Stimulated activated naive B cell treated with anti-CD40 and anti-IgM and Interleukin-4, amounts not matched to agents 10 μg/mL and 1 μg/mL and 100 μg/mL, for 72 hours (primary cell): ENCODE measurements at places on chromosomes 1 and 21.

- no peak overlapping the region for H3K27ac ChIP-seq
- H3K36me3 ChIP-seq = no peaks in the 10 kb centered on the region
- peaks cover 8% of the 10 kb centered on the region for H3K27me3 ChIP-seq
- no peak for DNase-seq
- H3K4me1 ChIP-seq = peaks cover 18% of the 10 kb centered on the region
- H3K4me3 ChIP-seq = peak overlapping the region; percentile 77
These were observed 349 bp downstream of the ADGRB2 start for GRCh38 chr1:31763671-31764311.

- DNase-seq = no peak
- H3K4me1 ChIP-seq = peaks cover 22% of the 10 kb centered on the region
- H3K27ac ChIP-seq = no peak overlapping the region
These were observed 13.2 kb downstream of the MDM4 start for GRCh38 chr1:204529371-204529895.

DNA sequence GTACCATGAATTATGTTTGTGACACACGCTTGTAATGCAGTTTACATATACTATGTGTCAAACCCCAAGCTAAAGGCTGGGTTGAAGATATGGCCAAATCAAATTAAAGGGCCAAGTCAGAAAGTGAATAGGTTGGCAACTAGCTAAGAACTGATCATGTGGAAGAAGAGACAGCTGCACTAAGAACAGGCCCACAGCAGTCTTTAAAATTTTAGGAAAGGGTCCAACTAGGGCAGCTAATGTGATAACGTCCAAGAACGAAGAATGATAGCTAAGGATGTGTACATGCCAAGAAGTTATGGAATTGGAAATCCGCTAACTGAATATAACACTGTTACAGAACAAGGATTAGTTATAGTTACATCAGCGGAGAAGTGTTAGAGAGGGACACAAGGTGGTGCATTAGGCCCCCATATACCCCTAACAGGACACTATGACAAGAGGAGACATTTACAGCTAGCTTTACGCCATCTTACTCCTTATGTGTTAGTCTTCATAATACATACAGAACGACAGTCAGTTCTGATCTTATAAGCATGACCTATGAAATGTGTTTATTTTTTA lies 6.5 kb upstream of the RNF2 start:
- no peaks in the 10 kb centered on the region for H3K36me3 ChIP-seq
- no peak overlapping the region for H3K4me3 ChIP-seq
- no peak for DNase-seq
- no peaks in the 10 kb centered on the region for H3K4me1 ChIP-seq

GRCh38 chr1:33433509-33434362 lies 2.8 kb upstream of the PHC2 start:
- H3K4me3 ChIP-seq = no peak overlapping the region
- H3K36me3 ChIP-seq = no peaks in the 10 kb centered on the region
- no peaks in the 10 kb centered on the region for H3K4me1 ChIP-seq
- no peak for DNase-seq

GRCh38 chr1:198637157-198637556 lies 1.7 kb upstream of the PTPRC start:
- H3K27me3 ChIP-seq = no peaks in the 10 kb centered on the region
- peak overlapping the region; percentile 66 for H3K4me3 ChIP-seq
- peaks cover 50% of the 10 kb centered on the region for H3K4me1 ChIP-seq
- H3K27ac ChIP-seq = peak overlapping the region; percentile 90

- no peaks in the 10 kb centered on the region for H3K27me3 ChIP-seq
- no peak for DNase-seq
- H3K4me1 ChIP-seq = no peaks in the 10 kb centered on the region
- H3K4me3 ChIP-seq = no peak overlapping the region
These were observed 507.2 kb upstream of the PBX1 start for GRCh38 chr1:164051782-164052181.

DNA sequence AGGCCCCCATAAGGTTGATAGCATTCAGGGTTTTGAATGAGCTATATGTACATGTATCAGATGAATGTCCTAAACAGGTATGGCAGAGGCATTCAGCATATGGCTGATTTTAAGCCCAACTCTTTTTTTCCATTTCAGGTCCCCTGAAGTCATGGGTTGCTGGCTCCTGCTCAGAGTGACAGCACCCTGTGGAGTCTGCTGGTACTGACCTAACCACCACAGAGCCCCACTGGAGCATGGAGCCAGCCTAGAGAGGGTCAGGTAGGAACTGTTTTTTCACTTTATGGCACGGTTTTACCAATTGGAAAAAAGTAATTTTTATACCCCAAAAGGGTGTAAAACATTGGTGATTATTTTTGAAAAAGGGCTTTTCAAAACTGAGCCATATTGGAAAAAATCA lies 82.5 kb upstream of the MPC2 start:
- no peaks in the 10 kb centered on the region for H3K4me1 ChIP-seq
- no peak for DNase-seq
- no peak overlapping the region for H3K4me3 ChIP-seq

- no peak overlapping the region for H3K27ac ChIP-seq
- no peaks in the 10 kb centered on the region for H3K27me3 ChIP-seq
- no peak for DNase-seq
- peaks cover 17% of the 10 kb centered on the region for H3K36me3 ChIP-seq
- no peaks in the 10 kb centered on the region for H3K4me1 ChIP-seq
These were observed 6.0 kb upstream of the CD2 start for GRCh38 chr1:116748272-116748671.

DNA sequence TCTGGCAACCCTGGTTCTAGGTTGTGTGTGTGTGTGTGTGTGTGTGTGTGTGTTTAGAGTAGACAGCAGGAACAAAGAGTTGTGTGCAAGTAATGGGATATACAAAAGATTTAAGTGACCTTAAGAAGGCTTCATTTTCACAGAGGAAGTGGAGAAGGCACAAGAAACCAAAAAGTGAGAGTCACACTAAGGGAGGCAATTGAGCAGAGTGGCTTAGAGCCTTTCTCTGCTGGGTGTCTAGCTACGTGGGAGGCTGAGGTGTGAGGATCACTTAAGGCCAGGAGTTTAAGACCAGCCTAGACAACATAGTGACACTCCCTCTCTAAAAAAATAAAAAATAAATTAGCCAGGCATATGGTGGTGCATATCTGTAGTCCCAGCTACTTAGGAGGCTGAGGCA lies 44.4 kb upstream of the HAO2 start:
- peak overlapping the region; percentile 17 for H3K4me3 ChIP-seq
- no peak overlapping the region for H3K27ac ChIP-seq
- no peak for DNase-seq
- H3K4me1 ChIP-seq = peaks cover 36% of the 10 kb centered on the region
- H3K36me3 ChIP-seq = peaks cover 2% of the 10 kb centered on the region
- H3K27me3 ChIP-seq = peaks cover 19% of the 10 kb centered on the region

GRCh38 chr1:110645821-110646735 lies 28.7 kb downstream of the KCNA3 start:
- no peaks in the 10 kb centered on the region for H3K27me3 ChIP-seq
- H3K36me3 ChIP-seq = no peaks in the 10 kb centered on the region
- no peak overlapping the region for H3K27ac ChIP-seq

GRCh38 chr1:150464422-150464826 lies 22.8 kb upstream of the TARS2 start:
- H3K27me3 ChIP-seq = no peaks in the 10 kb centered on the region
- peaks cover 17% of the 10 kb centered on the region for H3K36me3 ChIP-seq
- DNase-seq = peak; percentile 54
- peaks cover 4% of the 10 kb centered on the region for H3K4me1 ChIP-seq

DNA sequence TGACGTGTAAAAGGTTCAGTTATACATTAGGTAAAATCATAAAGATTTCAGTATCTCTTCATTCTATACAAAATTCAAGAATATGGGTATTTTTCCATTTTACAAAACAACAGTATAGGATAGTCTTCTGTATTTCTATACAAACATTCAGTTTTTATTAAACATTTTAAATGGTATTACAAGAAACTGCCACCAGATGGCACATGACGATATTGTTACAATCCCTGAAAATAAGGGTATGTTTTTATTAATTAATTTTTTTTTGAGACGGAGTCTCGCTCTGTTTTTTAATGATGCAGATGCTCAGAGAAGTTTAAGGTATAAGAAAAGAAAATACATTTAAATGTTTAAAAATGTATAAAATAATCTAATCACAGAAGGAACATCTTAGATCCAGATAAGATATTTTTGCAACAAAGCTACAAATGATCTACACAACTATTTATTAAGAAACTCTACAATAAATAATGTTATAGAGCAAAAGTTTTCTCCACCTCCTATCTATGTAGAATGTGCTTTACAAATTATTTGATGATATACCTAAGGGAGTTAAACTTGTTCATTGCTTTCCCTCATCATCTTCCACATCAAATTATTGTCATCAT lies 23.5 kb upstream of the RSBN1 start:
- peaks cover 16% of the 10 kb centered on the region for H3K36me3 ChIP-seq
- H3K4me1 ChIP-seq = no peaks in the 10 kb centered on the region
- H3K27ac ChIP-seq = no peak overlapping the region
- H3K27me3 ChIP-seq = no peaks in the 10 kb centered on the region

DNA sequence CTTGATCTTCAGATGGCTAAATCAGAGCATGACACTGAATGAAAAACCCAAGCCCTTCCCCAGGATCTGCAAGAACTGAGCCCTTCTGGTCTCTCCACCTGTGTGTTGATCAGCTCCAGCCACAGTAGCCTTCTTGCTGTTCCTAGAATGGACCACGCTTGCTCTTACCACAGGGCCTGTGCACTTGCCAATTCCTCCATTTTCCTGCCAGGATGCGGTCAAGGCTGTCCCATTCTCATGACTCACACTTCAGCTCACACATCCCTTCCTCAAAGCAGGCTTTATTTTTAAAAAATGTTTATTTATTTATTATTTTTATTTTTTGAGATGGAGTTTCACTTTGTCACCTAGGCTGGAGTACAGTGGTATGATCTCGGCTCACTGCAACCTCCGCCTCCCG lies 43.6 kb upstream of the GRHL3 start:
- peaks cover 6% of the 10 kb centered on the region for H3K36me3 ChIP-seq
- no peak overlapping the region for H3K27ac ChIP-seq
- no peak overlapping the region for H3K4me3 ChIP-seq
- peaks cover 55% of the 10 kb centered on the region for H3K27me3 ChIP-seq

- DNase-seq = no peak
- H3K4me3 ChIP-seq = no peak overlapping the region
- H3K27me3 ChIP-seq = no peaks in the 10 kb centered on the region
- H3K27ac ChIP-seq = no peak overlapping the region
- no peaks in the 10 kb centered on the region for H3K36me3 ChIP-seq
- peaks cover 73% of the 10 kb centered on the region for H3K4me1 ChIP-seq
These were observed 25.5 kb upstream of the IL10 start for GRCh38 chr1:206797534-206798383.

GRCh38 chr1:84373436-84374141 lies 24.7 kb upstream of the DNASE2B start:
- H3K27me3 ChIP-seq = no peaks in the 10 kb centered on the region
- H3K4me3 ChIP-seq = no peak overlapping the region
- DNase-seq = no peak
- no peaks in the 10 kb centered on the region for H3K36me3 ChIP-seq
- no peak overlapping the region for H3K27ac ChIP-seq
- H3K4me1 ChIP-seq = no peaks in the 10 kb centered on the region

GRCh38 chr1:70966018-70966638 lies 81.5 kb downstream of the PTGER3 start:
- peaks cover 12% of the 10 kb centered on the region for H3K27me3 ChIP-seq
- no peak overlapping the region for H3K27ac ChIP-seq
- DNase-seq = no peak
- no peaks in the 10 kb centered on the region for H3K4me1 ChIP-seq

- no peak for DNase-seq
- peaks cover 9% of the 10 kb centered on the region for H3K27me3 ChIP-seq
- H3K27ac ChIP-seq = no peak overlapping the region
- no peak overlapping the region for H3K4me3 ChIP-seq
- H3K4me1 ChIP-seq = peaks cover 3% of the 10 kb centered on the region
- H3K36me3 ChIP-seq = no peaks in the 10 kb centered on the region
These were observed 84.6 kb upstream of the SSX2IP start for GRCh38 chr1:84774669-84775534.

DNA sequence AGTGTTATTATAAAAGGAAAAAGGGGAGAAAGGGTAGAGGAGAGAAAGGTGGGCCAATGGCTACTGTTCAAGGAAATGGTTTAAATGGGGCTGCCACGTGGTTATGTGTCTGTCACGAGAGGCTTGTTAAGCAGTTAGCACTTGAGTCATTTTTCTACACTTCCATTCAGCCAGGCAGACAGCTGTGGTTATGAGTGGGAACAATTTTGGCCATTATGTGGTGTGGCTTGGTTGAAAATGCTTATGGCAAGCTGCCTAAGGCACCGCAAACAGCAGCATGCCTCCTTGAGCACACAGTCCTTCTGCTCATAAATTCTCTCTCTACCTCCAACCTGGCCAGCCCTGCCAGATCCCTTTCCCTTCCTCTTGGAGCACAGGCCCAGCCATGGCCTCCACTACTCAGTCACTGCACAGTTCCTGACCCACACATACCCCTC lies 3.2 kb upstream of the SRM start:
- no peak overlapping the region for H3K4me3 ChIP-seq
- peak; percentile 22 for DNase-seq
- H3K4me1 ChIP-seq = peaks cover 35% of the 10 kb centered on the region
- H3K27me3 ChIP-seq = no peaks in the 10 kb centered on the region

- H3K4me1 ChIP-seq = no peaks in the 10 kb centered on the region
- DNase-seq = no peak
- H3K27me3 ChIP-seq = peaks cover 6% of the 10 kb centered on the region
These were observed 282.8 kb downstream of the ZNF648 start for GRCh38 chr1:181778640-181779260.

DNA sequence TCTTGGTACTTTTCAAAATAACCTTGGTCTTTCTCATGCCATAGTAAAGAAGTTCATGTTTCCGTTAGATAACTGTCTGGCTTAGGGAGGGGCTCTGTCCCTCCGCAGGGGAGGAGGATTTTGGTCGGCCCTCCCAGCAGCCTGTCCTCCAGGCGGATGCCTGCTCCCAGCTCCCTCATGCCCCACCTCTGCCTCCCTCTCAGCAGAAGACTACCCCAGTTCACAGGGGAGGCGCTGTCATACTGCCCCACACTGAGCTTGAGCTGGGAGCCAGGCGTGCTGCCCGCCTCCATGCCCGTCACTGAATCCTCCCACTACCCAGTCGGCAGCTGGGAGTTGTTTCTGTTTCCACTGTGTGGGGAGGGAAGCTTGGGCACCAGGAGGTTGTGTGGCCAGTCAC lies 127.3 kb downstream of the CAMTA1 start:
- DNase-seq = no peak
- no peaks in the 10 kb centered on the region for H3K4me1 ChIP-seq
- H3K36me3 ChIP-seq = no peaks in the 10 kb centered on the region
- H3K27ac ChIP-seq = no peak overlapping the region
